ENCODE measurements at places on chromosomes 1 and 21.

DNA sequence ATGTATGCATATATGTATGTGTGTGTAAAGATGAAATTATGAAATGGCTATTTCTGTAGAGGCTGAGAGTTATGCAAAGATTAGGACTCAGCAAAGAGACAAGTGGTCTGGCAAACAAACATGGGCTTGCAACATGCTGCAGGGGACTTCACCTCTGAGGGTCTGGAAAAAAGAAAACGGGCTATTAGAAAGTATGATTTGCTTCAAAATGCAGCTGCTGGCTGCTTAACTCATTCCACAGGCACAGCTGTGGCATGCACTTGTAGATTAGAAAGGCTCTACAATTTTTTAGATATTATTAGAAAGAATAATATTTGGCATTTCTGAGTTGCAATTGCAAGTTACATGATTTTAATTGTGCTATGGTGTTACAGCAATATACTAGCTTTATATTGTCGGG is 90.4 kb downstream of the ADAMTS1 start:
- DNase-seq = no peak

GRCh38 chr1:114719424-114719787 is 2.8 kb upstream of the NRAS start:
- DNase-seq = no peak

DNA sequence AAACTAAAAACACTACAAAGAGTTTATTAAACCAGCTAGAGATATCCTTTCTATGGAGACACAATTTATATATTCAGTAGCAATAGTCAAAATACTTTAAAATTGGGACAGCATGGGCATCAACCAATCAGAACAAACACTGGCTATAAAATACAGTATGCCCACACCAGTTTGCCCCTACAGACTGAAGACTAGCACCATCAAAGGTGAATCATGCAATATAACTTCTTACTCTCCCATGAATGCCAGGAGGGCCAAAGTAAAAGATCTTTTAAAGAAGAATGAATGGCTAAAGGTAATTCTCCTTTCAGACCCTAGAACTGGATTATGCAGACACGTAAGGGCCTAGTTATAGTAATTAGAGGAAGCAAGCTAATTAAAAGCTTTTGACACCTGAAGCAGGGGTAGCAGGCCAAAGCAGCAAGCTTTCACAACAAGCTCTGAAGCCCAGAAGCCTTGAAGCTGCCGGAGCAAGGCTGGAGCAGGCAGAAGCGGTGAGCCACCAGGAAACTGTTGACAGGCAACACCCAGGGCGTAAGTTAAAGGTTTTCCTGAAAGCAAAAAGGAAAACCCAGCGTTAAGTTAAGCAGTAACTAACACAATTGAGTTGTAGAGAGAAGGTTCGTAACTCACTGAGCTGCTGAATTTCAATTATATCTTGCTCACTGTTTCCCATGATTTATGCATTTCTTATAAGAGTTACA is 99.3 kb downstream of the CDC42BPA start:
- no peak for DNase-seq

- no peak for DNase-seq
Measured at GRCh38 chr1:205939690-205940330, 3.4 kb downstream of the SLC26A9 start.

DNA sequence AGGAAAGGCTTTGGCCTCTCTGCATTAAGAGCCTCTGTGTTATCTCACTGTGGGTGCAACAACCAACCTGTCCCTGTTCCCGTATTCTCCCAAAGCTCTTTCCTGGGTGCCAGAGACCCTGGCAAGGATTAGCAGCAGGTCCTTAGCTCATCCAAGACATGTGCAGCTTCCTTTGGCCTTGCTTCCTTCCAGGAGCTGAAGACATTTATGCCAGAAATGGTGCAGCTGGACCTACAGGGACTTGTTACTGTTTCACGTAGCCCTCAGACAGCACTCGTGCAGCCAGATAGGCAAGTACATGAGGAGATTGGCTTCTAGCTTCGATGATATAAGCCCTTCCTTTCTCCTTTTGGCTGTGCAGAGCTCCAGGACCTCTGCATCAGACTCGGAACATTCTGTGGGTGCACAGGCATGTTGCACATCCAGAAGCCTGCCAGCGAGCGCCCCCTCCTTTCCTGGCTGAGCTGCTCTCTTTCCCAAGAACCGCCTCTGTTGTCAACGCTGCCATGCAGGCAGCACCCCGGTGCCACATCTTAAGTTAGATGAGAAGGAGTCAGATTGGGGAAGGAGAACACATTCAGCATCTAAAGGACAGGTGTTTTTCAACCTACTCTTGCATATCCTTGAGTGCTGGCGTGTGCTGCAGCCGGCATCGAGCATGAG is 284.5 kb upstream of the PLXNA2 start:
- no peak for DNase-seq

- DNase-seq = no peak
Measured at GRCh38 chr1:178740491-178740890, 15.4 kb downstream of the RALGPS2 start.

Measured in T follicular helper cell (primary cell).